ENCODE measurements at places on chromosomes 3 and 15.

GRCh38 chr3:77906102-77906709, 866.3 kb downstream of the ROBO2 start:
- no peak for DNase-seq

DNA sequence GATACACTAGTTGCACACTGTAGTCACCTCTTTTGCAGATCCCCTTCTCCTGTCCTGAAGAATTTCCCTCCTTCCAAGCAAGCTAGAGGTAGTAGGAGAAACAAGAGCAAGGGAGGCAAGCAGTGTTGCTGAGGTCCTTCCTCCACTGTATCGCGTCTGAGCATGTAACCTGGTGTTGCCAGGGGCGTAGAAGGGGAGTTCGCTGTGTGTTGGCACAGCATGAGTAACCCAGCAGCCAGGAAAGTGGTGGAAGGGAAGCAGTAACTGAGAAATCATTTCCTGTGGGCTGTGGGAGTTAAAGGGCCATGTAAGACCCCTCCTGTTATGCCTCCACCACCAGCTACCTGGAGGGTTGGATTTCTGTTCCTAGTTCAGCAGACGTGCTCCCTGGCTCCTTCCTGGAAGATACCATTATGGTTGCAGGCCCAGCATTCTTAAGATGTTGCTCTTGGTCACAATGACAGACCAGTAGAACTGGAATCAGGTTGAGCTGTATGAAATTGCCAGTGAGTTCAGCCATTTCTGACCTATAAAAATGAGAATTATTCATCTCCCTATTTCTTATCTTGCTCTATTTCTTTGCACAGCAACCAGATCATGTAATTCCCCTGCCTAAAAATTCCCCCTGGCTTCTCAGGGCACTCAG, 215.3 kb upstream of the TOPAZ1 start:
- no peak for DNase-seq

GRCh38 chr3:58657036-58657520, 9.5 kb downstream of the FAM3D start:
- no peak for DNase-seq

GRCh38 chr3:128369881-128370642, 96.6 kb downstream of the DNAJB8 start:
- no peak for DNase-seq

DNA sequence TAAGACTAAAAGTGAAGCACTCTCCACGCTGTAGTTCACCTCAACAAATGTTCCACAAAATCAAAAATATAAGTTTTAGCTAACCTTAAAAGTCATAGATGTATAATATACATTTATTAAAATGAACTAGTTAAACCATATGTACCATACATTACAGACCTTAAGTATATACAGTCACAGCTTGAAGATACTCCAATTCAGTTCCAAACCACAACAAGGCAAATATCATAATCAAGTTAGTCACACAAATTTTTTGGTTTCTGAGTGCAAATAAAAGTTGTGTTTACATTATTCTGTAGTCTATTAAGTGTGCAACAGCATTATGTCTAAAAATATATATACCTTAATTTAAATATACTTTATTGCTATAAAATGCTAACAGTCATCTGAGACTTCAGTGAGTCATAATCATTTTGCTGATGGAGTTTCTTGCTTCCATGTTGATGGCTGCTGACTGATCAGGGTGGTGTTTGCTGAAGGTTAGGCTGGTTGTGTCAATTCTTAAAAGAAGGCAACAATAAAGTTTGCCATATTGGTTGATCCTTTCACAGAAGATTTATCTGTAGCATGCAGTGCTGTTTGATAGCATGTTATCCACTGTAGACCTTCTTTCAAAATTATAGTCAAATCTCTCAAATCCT, 736.7 kb downstream of the NSUN3 start:
- no peak for DNase-seq

GRCh38 chr15:76363251-76363650, 26.7 kb downstream of the ISL2 start:
- DNase-seq: no peak

- no peak for DNase-seq
Measured at GRCh38 chr3:51477360-51477711, 22.5 kb downstream of the DCAF1 start.

Measured in GM13976 (cell line).